Tibial artery (tissue), 4 donors: ENCODE measurements at places on chromosomes 1 and 21.

DNA sequence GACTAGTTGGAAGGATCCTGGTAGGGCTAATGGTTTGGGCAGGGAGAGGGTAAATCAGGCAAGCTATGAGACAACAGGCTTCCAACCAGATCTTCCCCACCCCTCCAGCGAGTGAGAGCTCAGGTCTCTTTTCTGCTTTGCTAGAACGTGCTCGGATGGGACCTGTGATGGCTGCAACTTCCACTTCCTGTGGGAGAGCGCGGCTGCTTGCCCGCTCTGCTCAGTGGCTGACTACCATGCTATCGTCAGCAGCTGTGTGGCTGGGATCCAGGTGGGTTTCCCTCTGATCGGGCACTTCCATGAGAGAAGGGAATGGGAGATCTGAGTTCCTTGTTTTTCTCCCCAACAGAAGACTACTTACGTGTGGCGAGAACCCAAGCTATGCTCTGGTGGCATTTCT is 14.0 kb upstream of the SARS1 start:
- H3K4me3 ChIP-seq, result no peak overlapping the region
- no peaks in the 10 kb centered on the region for H3K36me3 ChIP-seq
- no peaks in the 10 kb centered on the region for H3K4me1 ChIP-seq
- no peak for DNase-seq

GRCh38 chr1:52709016-52709415 is 10.9 kb upstream of the COA7 start:
- no peak for DNase-seq
- H3K4me3 ChIP-seq, result no peak overlapping the region

- no peaks in the 10 kb centered on the region for H3K36me3 ChIP-seq
- no peak for DNase-seq
- no peak overlapping the region for H3K4me3 ChIP-seq
Measured at GRCh38 chr1:227949341-227949921, 1.7 kb upstream of the WNT9A start.

GRCh38 chr1:41846625-41847405 is 71.9 kb downstream of the HIVEP3 start:
- H3K4me3 ChIP-seq, result no peak overlapping the region
- H3K36me3 ChIP-seq, result no peaks in the 10 kb centered on the region
- DNase-seq, result no peak
- no peaks in the 10 kb centered on the region for H3K4me1 ChIP-seq
- H3K27ac ChIP-seq, result no peak overlapping the region

DNA sequence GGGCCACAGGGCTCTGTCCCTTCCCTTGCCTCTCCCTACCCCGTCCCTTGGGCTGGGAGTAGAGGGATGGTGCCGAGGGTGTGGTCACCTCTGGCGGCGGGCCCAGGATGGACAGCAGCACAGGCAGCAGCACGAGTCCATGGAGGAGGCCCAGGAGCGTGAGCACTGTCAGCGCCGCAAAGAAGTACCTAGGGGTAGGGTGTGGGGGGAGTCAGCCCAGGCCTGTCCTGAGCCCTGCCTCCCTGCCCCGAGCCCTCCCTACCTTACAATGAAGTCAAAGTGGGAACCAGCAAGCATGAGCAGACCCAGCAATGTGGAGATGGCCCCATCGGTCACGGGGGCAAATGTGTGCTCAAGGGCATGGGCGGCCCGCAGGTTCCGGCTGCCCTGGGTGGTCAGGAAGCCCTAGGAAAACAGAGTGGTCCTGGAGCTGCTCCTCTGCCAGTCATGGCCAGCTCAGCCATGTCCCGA is 14.7 kb downstream of the BTBD19 start:
- H3K36me3 ChIP-seq, result peaks cover 10% of the 10 kb centered on the region
- no peak overlapping the region for H3K4me3 ChIP-seq
- H3K27ac ChIP-seq, result no peak overlapping the region
- no peak for DNase-seq

DNA sequence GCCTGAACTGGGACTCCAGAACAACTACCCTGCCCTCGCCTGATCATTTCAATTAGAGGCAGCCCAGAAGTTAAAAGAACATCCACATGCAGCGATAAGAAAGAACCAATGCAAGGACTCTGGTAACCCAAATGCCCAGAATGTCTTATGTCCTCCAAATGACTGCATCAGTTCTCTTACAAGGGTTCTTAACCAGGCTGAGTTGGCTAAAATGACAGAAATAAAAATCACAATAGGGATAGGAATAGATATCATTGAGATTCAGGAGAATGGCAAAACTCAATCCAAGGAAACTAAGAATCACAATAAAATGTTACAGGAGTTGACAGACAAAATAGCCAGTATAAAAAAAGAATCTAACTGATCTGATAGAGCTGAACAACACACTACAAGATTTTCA is 80.1 kb upstream of the PTGFR start:
- H3K27ac ChIP-seq, result no peak overlapping the region
- H3K4me1 ChIP-seq, result no peaks in the 10 kb centered on the region
- H3K36me3 ChIP-seq, result no peaks in the 10 kb centered on the region
- no peaks in the 10 kb centered on the region for H3K27me3 ChIP-seq
- H3K4me3 ChIP-seq, result no peak overlapping the region

DNA sequence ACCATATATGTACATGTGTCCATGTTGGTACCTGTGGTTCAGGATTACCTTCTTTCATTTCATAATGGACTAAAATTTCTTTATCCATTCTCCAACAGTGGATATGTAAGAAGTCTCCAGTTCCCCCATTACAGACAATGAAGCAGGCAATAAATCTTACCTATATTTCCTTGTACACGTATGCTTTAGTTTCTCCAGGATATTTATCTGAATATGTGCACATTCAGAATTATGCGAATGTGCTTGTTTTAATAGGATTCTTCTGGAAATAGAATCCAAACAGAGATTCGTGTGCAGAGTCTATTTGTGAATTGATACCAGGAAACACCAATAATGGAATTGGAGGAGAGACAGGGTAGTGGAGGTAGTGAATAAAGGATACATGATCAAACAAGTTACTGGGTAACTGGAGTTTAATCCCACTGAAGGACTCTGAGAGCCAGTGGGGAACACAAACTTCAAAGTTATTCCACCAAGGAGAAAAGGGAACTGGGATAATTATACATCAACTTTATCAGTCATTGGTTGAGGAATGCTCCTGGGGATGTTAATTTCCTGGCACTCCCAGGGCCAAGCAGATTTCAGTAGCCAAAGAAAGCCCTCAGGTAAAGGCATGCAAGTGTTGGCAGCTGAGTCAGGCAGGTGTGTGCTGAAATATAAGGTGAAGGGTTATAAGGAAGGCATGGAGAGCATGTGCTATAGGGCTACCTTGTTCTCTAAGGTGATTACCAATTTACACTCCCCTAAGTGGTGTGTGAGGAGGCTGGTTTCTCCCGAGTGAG is 374.9 kb upstream of the PBX1 start:
- no peaks in the 10 kb centered on the region for H3K27me3 ChIP-seq
- no peak overlapping the region for H3K4me3 ChIP-seq
- no peaks in the 10 kb centered on the region for H3K4me1 ChIP-seq
- H3K27ac ChIP-seq, result no peak overlapping the region
- H3K36me3 ChIP-seq, result no peaks in the 10 kb centered on the region

DNA sequence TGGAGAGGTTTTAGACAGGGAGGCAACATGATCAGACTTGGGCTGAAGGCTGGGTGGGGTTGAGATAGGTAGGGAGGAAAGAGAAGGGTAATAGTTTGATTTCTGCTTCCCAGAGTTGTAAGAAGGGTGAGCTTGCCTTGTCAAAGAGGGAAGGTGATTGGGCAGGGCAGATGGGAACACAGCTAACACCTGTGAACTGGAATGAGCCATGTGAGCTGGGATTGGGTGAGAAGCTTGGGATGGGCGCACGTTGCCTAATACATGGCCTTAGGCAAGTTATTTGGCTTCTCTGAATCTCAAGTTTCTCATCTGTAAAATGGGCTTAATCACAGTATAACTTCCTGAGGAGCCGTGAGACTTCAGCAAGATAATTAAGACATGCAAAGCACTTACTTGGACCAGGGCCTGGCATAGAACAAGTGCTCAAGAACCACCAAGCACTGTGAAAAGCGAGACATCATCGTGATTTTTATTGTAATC is 33.8 kb upstream of the ID3 start:
- H3K27me3 ChIP-seq, result no peaks in the 10 kb centered on the region
- no peak overlapping the region for H3K4me3 ChIP-seq
- no peak overlapping the region for H3K27ac ChIP-seq

DNA sequence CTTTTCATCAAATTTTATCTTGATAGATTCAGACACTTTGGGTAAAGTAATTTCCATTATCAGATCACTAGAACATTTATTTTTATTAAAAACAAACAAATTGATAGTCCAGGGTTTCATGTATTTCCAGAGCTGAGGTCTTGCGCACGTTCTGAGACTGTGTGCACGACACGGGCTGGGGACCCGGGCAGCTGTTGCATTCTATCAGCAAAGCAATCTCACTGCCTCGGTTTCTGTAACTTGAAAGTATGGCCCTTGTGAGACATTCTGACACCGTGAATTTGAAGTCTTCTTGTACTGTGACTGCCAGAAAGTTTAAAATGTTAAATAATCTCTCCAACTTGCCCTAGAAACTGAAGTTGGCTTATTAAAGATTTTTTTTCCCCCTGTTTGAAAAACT is 746.9 kb upstream of the ADGRL2 start:
- H3K4me3 ChIP-seq, result no peak overlapping the region
- no peak for DNase-seq
- H3K36me3 ChIP-seq, result no peaks in the 10 kb centered on the region
- H3K4me1 ChIP-seq, result no peaks in the 10 kb centered on the region
- H3K27me3 ChIP-seq, result no peaks in the 10 kb centered on the region
- H3K27ac ChIP-seq, result no peak overlapping the region
